ENCODE measurements at places on chromosomes 2 and 18.

DNA sequence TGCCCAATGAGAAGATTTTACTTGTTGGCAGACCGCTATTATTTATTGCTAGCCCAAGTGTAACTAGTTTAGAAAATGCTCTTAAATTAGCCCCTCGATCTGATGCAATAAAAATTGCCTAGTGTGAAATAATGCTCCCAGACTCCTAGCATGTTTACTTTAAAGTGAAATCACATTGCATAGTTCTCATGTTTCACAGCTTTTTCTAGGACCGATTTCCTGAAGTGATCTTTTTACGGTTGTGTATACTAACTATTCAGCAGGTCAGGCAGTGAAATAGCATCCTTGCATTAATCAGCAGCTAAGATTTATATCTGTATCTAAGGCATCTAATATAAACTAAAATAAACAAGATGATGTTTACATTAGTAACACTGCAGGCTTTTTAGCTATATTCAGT is 52.4 kb downstream of the PMS1 start:
- no peak for DNase-seq

- DNase-seq = no peak
Observed at GRCh38 chr18:8443505-8443904, 165.7 kb upstream of the RAB12 start.

DNA sequence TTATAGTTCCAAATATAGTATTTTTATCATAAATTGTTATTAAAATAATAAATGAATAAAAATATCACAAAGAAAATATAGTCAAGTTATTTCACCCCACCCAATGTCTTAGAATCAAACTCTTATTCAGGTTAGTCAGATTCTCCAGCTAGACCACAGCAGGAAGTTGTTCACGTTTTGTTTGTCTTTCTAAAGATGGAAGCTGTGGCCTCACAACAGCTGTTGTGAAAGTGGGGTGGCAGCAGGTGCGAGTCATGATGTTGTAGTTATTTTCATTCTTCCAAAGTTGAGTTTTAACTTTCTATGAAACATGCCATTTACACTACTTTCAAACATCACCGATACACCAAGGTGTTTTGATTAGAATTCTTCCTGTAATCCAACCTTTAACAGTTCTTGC is 272.9 kb downstream of the SLC8A1 start:
- DNase-seq = no peak

DNA sequence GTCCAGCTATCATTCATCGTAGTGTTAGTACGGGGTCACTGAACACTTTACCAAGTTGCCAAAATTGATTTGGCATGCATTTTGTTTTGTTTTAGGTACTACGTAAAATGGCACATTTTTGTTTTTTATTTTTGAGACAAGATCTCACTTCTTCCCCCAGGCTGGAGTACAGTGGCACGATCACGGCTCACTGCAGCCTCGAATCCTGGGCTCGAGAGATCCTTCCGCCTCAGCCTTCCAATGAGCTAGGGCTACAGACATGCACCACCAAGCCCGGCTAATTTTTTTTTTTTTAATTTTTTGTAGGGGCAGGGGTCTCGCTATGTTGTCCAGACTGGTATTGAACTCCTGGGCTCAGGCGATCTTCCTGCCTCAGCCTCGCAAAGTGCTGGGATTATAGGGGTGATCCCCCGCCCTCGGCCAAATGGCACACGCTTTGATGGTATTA is 786 bp downstream of the TAF1B start:
- no peak for DNase-seq

DNA sequence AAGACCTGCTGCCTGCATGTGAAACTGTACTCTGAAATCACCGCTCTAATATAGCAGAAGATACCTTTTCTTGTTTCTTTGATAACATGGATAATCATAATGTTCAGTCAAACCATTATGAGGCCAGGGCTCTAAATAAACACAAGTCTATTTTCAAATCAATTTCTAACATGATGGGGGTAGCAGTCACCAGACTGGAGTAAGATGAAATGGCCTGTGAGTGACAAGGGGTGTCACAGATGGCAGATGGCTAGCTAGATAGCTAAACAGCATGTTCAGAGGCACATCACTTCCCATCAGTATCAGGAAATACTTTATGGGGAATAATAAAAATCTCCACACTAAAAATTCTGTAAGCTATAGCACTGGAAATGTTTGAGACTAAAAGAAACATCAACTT is 14.0 kb downstream of the MBD2 start:
- no peak for DNase-seq

- DNase-seq = peak; percentile 14
Observed at GRCh38 chr2:1550658-1551316, 137.5 kb downstream of the TPO start.

DNA sequence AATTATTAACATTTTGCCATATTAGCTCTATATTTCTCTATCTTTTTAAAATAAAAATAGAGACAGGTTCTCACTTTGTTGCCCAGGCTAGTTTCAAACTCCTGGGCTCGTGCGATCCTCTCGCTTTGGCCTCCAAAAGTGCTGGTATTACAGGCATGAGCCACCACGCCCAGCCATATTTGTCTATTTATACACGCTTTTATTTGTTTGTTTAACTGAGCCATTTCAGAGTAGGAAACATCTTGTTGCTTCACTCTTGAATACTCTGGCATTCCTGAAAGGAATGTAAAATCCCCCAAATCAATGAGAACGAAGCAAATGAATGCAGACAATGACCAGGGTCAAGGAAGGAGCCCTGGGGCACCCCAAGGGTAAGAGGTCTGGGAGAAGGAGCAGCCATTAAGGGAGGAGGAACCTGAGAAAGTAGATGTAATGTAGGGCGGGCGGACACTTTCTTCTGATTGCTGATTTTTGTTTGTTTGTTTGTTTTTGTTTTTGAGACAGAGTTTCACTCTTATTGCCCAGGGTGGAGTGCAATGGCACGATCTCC is 31.7 kb upstream of the RAB1A start:
- DNase-seq = no peak

DNA sequence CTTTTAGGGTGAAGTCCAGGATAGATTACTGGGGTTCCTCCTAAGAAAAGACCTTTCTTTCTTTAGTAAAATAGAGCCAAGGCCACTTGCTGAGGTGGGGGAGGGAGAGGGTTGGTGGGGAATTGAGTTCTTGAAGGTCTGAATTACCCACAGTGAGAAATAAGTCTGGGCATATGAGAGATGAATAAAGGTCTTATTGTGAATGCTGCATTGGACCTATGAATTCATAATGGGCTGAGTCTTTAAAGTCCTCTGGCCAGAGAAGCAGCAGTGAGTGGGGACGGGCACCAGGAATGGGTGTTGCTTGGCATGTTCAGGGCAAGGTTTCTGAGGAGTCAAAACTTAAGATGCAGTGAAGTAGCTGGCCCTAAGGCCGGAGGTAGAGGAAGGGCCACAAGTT is 10.5 kb downstream of the MAPRE3 start:
- no peak for DNase-seq

GRCh38 chr2:170465241-170465640 is 249.9 kb upstream of the SP5 start:
- DNase-seq = no peak

- no peak for DNase-seq
Observed at GRCh38 chr18:47172476-47172875, 3.7 kb downstream of the IER3IP1 start.

GRCh38 chr2:234680688-234681619 is 184.1 kb upstream of the ARL4C start:
- no peak for DNase-seq

- DNase-seq = no peak
Observed at GRCh38 chr2:210715560-210716082, 159.2 kb downstream of the CPS1 start.

DNA sequence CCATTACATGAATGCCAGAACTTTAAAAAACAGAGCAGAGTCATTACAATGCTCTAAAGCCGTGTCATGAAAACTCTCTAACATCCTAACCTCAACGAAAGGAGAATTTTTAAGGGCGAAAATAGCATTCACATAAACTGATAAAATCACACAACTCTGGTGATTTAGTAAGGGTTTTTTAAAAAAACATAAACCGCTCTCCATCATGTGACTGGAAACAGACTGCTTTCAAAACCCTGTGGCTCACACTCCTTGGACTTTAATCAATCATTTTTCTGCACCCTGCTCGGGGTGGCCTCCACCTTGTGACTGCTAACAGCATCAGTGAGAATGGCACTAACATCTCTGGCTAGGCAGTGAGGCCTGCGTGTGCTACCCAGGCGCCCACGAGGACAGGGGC is 12.1 kb downstream of the DOCK10 start:
- DNase-seq = no peak

- DNase-seq = no peak
Observed at GRCh38 chr2:30561349-30561748, 114.3 kb downstream of the LCLAT1 start.

DNA sequence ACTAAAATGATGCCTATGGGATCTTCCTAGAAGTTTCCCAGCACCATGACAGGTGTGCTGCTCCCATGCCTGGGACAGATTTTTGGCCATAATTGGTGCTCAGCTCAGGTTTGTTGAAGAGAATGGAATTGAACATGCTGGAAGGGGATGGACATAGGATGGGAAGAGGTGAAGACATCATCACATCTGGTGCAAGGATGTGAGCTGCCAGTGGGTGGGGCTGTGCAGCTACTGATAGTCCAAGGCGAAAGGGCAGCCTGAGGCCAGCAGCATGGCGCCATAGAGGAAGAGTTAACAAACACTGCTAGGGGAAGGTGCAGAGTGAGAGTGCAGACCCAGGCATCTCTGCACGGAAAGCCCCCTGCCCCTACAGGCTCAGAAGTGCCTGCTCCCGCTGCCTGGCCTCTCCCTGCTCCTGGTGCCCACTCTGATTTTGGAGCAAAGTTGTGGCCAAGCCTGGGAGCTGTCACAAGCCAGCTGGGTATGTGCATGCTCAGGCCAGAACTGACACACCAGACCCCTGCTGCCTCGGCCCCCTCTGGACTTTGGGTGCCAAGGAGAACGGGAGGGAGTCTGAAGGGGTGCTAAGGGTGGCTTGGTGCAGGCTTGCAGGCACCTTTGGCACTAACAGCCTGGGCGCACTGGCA is 178.6 kb downstream of the ZBTB7C start:
- DNase-seq = no peak

DNA sequence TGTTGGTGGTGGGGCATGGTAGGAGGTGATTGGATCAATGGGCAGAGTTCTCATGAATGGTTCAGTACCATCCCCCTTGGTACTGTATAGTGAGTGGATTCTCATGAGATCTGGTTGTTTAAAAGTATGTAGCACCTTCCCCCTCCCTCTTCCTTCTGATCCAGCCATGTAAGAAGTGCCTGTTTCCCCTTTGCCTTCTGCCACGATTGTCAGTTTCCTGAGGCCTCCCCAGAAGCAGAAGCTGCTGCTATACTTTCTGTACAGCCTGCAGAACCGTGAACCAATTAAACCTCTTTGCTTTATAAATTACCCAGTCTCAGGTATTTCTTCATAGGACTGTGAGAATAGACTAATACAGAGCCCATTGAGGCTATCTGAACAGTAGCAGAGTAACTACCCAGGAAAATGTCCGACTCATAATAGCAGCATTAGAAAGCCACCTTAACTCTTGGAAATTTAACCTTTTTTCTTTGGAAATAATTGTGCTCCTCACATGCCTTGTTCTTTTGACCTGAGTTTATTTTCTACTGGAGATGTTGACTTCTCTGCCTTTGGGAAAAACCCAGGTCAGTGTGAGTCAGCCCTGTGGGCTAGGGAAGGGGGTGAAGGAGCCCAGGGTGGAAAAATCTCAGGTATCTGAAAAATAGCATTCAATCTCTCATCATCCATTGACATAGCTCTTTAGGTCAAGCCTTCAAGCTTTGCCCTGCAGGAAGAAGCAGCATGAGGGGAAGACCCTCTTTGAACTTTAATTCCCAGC is 18.1 kb downstream of the CYP1B1 start:
- DNase-seq = no peak

- DNase-seq = no peak
Observed at GRCh38 chr2:100109986-100110613, 32.3 kb downstream of the AFF3 start.

DNA sequence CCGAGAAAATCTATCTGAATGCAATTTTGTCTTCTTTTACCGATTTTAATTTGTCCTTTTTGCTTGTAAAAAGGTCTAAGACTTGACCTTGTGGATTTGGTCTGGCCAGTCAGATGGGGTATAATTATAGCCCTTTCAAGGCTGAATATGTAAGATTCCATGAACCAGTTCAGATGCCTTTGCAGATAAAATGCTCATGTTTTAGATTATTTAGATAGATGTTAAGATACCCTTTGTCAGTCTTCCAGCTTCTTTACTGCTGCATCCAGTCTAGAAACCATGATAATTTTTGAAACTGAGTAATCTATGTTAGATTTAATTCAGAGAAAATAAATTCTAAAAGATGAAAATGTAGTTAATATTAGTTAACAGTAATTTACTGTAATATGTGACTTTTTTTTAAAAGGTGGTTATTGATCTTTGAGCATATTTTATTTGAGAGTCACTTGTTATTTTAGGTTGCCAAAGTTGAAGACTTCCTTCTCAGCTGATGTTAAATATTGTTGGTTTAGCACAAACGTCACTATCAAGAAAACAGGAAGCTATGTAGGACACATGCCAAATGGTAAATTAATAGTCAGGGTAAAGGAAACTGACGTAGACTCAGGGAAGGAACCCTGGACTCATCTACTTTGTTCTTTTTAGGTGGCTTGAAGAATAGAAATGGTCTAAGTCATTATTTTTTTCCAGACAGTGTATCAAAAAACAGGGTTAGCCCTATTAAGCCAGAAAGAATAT is 29.8 kb downstream of the BABAM2 start:
- DNase-seq = no peak

- no peak for DNase-seq
Observed at GRCh38 chr18:13835202-13835601, 11.3 kb downstream of the MC5R start.

DNA sequence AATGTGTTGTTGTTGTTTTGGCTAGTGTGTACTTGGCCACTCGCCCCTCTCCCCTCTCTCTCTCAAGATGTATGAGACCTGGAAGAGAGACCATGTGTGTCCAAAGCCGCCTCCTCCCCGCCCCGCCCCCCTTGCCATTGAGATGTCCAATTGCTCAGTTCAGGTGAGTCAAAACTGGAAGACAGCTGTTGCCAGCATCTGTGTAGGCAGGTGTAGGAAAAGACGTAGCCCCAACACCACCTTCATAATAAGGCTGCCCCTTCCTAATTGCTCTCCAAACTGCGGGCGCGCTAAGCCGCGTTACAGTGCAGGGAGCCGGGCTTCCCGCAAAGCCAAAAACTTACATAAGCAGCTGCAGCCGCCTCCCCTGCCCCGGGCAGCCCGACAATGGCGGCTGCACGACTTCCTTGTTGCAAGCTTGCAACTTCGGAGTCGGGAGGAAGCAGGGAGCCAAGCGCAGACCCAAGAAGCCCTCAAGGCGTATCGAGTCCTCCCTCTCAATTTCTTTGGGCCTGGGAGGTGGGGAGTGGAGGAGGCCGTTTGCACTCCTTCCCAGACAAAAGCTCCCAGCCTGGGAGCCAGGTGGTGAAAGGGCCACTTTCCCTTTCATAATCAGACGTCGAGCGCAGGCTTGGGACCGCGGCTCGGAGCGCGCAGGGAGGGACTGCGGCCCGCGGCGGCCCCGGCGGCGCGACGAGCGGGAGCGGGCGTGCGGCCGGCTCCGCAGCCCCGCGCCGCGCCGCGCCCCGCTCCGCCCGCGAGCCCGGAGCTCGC is 882 bp downstream of the ZBTB14 start:
- peak; percentile 55 for DNase-seq
